Natural killer cell (primary cell): ENCODE measurements at places on chromosomes 6 and 20. TPM values are rescaled to one million over a fixed set of nuclear protein-coding genes. Genes with fewer than 3 reads are reported as not detected.

GRCh38 chr6:149831308-149831820 is 32.8 kb downstream of the LRP11 start:
- no peak for DNase-seq

Gene SLC12A5
- total RNA-seq: not detected

Gene DCDC2
- not detected for total RNA-seq

Gene MAPK14
- 84.5 TPM for total RNA-seq

DNA sequence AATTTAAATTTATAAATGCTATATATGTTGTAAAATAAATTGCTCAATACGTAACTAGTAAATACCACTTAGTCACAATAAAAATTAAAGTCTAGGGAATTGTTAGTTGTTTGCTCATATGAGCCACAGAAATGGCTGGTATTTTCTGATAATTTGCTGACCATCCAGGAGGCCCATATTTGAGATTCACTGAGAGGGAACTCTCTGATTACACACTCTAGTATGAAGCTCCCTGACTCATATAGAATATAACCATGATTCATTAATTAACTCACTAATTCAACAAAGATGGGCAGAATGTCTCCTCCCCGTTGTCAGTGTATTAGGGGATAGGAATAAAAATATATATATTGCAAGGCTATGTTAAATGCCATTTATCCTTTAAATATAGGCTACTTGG is 46.6 kb upstream of the TMEM30A start:
- no peak for DNase-seq

GRCh38 chr20:25848222-25848621 is 151.6 kb upstream of the ZNF337 start:
- no peak for DNase-seq

Gene GPR6
- not detected for total RNA-seq

- DNase-seq: no peak
These were observed 35.8 kb upstream of the TPD52L1 start for GRCh38 chr6:125117818-125118217.

- no peak for DNase-seq
These were observed 9.6 kb downstream of the DLGAP4 start for GRCh38 chr20:36315545-36316351.

DNA sequence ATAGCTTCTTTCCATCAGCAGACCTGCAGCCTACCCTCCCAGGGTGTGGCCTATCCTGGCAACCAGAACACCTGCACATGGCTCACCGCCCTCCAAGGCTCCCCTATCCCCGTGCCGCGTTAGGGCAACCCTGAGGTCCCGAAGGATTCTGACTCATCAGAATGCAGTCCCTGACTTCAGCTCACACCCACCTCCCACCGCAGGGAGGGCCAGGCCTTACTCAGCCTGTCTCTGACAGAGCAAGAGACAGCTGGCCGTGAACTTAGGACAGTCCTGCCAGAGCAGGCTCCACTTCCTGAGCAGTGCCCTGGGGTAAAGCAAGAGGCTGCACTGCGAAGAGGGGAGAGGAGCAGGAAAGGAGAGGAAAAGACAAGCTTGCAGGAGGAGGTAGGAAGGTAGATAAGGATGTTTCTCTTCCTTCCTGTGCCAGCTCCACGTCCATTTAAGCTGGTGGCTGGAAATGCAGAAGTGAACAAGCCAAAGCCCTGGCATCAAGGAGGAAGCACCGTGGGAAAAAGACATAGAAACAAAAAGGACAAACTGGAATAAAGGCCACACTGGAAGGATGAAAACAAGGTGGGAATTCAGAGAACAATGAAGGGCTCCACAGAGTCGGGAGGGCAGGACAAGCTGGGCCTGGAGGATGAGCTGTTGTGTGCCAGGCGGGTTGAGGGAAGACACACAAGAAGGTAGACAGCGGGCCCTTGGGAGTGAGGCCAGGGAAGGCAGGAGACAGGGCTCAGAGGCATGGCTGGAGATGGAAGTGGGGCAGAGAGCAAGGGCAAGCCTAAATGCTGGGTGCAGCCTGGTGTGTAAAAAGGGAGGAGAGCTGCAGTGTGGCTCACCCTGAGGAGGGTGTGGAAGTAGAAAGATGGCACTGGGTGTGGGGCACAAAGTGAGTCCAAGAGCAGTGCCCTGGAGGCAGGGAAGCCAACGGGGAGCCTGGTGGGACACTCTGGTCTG is 102.7 kb downstream of the SLC23A2 start:
- DNase-seq: no peak

Gene EYS
- total RNA-seq: not detected
